ENCODE measurements at places on chromosomes 1 and 21.

- no peak for DNase-seq
Measured at GRCh38 chr1:214954617-214954949, 128.0 kb upstream of the KCNK2 start.

DNA sequence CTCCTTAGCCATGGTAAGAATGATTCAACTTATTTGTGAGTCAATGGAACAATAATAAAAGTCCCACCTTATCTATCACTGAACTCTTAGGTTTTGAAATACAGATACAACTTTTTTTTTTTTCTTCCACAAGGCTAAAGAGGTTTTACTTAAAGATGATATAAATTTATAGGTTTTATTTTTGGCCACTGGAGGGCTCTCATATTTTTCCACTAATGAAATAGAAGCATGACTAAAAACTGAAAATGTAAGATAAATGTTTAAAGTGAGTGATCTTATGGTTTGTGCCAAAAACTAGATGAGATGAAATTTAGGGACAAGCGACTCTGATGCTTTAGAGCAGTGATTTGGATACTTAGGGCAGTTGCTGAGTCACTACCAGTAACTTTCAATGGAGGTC, 499.0 kb downstream of the NUF2 start:
- DNase-seq = no peak

- DNase-seq = no peak
Measured at GRCh38 chr1:164673584-164674214, 114.7 kb downstream of the PBX1 start.

DNA sequence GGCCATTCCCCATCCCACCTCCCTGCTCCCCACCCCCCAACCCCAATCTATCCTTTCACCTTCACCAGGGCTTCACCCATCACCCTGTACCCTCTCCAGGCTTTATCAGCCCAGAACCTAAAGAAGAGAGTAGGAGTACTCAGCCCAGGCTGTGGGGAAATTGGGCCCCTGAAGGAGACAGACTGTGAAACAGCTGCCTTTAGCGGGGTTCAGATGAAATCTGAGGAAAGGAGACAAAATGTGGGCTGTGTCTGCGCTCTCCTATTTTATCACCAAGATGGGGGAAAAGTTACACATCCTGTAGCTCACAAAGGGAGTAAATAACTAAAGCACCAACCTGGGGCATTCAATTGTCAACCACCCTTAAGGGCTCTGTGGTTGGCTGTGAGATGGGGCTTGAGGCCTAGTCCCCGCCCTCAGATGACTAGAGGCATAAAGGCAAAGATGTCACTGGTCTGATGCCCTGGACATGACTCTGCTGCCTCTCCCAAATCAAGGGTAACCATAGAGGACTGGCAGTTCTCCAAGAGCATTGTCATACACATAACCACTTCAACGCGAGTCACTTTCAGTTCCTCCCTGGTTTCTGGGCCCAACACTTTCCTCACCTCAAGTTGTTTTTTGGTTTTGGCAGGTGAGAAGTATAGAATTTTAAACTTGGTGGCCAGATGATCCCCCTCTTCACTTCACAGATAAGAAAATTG, 30.0 kb downstream of the SLC27A3 start:
- no peak for DNase-seq

- no peak for DNase-seq
Measured at GRCh38 chr1:58919226-58919958, 135.5 kb upstream of the JUN start.

- DNase-seq = no peak
Measured at GRCh38 chr1:169451218-169451824, 24.0 kb upstream of the CCDC181 start.

- DNase-seq = no peak
Measured at GRCh38 chr1:63918418-63918945, 144.7 kb downstream of the ROR1 start.

GRCh38 chr1:60160141-60160540, 86.6 kb upstream of the C1orf87 start:
- no peak for DNase-seq

- peak; percentile 11 for DNase-seq
Measured at GRCh38 chr1:166920561-166921475, 44.8 kb upstream of the TADA1 start.

DNA sequence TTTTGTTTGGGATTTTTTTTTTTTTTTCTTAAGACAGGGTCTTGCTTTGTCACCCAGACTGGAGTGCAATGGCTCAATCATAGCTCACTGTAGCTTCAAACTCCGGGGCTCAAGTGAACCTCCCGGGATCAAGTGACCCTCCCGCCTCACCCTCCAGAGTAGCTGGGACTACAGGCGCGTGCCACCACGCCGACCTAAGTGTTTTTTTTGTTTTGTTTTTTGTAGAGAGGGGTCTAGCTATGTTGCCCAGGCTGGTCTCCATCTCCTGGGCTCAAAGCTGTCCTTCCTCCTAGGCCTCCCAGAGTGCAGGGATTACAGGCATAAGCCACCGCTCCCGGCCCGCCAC, 776 bp downstream of the HLCS start:
- no peak for DNase-seq

GRCh38 chr1:116246174-116246573, 126.9 kb upstream of the ATP1A1 start:
- no peak for DNase-seq

DNA sequence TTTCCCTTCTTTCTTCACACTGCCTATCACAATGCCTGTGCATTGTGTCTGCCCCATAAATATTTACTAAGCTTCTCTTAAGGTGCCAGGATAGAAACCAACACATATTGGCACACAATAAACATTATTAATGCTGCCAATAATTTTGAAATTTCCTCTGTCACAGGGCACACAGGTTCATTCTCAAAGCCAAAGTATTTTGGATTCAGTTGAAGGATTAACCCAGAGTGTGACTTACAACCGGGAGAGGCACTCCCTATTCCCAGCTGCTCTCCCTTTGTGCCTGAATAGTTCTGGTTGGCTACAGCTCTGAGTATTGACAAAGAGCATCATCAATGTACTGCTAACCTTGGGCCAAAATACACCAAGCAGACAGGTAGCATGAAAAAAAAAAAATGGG, 46.6 kb upstream of the ATP1A1 start:
- no peak for DNase-seq

DNA sequence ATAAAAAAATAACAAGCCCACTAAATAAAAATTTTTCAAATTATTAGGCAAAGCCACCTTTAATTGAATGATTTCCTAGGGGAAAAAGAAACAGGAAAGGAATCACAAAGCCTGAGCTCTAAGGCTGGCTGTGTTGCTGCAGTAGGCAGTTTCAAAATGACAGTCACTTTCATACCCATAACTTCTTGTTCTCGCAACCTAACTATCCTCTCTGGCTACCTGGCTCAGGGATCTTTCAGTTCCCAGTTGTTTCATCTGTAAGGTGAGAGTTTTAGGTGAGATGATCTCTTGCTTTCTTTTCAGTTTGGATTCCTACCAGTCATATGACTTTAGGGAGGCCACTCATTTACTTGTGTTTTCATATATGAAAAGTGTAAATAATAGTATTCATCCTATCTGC, 226.1 kb downstream of the ASTN1 start:
- no peak for DNase-seq

- no peak for DNase-seq
Measured at GRCh38 chr1:202165267-202165941, 5.0 kb upstream of the PTPN7 start.

DNA sequence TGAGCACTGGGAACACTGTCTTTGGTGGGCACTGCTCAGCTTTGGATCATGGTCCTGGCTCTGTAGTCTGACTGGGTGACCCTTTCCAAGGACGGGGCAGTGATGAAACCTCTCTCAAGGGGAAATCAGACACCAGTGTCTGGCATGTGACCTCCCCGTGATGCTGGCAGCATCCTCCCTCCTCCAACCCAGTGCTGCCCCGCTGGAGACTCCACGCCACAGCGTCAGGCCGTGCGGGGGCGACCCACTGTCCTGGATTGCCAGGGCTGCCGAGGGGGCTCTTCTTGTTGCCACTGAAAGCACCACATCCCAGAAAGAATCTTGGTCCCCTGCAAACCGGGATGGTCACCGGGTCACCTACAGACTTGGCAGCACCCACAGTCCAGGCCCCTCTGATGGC, 146.4 kb upstream of the ARHGEF16 start:
- no peak for DNase-seq

DNA sequence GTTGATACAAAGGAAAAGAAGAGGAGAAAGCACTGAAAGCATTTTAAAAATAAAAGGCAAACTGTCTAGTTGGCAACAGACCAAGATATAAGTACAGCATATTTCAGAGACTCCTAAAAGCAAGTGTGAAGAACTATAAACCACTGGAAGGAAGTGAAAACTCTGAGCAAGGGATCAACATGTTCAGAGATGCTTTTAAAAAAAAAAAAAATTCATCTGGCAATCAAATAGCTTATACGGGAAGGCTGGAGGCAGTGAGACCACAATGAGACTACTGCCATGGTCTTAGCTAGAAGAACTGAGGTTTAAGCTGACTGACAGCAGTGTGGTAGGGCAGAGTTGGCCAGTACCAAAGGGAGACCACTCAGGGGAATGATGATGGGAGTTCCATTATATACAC, 124.3 kb downstream of the VAV3 start:
- no peak for DNase-seq

GRCh38 chr1:100950337-100950736, 54.4 kb downstream of the SLC30A7 start:
- no peak for DNase-seq

DNA sequence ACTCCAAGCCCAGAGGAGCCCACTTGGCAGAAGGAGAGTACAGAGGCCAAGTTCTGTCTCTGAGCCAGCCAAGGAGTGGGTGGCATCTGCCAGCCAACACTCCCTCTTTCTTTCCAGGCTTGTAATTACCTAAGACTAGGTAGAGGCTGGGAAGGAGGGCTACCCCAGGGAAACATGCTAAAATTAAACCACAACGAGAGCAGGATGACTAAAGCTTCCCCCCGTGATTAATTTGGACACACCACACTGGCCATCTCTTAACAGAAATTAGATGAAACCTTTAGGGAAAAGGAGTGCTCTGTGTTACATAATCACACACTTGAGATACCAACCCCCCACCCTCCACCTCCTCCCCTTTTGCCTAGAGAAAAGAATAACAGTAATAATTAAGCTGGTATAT, 102.1 kb upstream of the ZC3H12A start:
- no peak for DNase-seq

DNA sequence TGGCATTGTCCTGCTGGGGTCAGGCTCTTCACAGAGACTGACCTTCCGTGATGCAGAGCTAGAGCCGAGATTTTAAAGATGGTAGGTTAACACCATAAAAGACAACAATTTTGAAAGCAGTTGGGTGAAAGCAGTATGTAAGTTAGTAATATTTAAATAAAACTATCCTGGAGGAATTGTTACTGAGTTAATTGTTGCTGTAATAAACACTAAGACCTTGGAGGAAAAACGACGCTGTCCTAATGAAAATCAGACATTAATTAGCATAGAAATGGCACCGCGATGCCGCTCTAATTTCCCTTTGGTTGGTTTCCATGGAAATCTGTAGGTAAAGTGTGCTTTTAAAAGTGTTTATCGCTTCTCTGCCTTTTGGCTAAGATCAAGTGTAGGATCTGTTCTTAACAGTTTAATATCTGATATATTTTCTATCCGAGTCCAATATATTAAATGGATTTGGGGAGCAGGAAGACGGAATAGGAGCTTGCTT, 745 bp upstream of the ANP32E start:
- no peak for DNase-seq

DNA sequence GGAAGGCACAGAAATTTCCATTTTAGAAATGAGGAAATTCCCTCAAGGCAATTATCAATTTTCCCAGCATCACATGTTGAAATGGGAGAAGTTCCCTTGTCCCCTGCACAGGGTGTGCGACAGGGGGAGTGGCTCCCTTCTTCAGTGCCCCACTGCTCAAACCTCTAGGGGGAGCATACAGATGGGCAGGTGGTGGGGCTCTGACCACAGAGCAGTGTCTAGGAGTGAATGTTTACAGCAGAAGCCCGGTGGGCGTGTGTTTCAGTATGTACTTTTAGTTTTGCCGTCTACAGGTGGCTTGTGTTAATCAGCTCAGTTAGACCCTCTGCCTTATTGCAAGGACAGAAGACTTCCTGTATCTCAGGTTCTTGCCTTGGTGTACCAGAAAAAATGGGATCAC, 493.7 kb upstream of the PLXNA2 start:
- no peak for DNase-seq

- no peak for DNase-seq
Measured at GRCh38 chr21:43865540-43866259, 677 bp downstream of the AGPAT3 start.

- no peak for DNase-seq
Measured at GRCh38 chr1:85330214-85330631, 53.8 kb upstream of the BCL10 start.

DNA sequence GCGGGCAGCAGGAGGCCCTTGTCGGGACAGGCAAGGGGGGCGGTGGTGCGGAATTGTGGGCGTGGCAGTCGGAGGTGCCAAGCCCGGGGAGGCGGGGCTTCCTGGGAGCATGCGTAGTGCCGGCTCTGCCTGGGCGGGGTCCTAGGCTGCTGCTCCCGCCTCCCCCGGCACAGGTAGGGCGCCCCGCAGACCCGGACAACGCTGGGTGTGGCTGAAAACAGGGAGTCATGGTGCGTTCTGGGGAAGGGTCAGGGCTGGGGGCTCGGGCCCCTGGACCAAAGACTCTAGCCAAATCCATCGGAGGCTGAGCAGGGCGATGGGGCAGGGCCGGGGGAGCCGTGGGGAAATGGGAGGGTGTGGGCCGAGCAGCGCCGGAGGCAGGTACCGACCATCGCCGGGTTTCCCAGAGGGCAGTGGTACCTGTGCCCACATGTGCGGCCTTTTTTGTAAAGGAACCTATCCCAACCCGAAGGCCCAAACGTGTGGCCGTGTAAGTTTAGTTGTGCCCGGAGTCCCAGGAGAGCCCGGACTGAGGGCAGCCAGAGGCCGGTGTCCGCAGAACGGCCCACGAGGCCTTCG, 231.9 kb downstream of the SDCCAG8 start:
- DNase-seq = no peak

- no peak for DNase-seq
Measured at GRCh38 chr1:91135799-91136198, 114.0 kb upstream of the ZNF644 start.

- no peak for DNase-seq
Measured at GRCh38 chr1:204092632-204093420, 19.9 kb downstream of the SOX13 start.

DNA sequence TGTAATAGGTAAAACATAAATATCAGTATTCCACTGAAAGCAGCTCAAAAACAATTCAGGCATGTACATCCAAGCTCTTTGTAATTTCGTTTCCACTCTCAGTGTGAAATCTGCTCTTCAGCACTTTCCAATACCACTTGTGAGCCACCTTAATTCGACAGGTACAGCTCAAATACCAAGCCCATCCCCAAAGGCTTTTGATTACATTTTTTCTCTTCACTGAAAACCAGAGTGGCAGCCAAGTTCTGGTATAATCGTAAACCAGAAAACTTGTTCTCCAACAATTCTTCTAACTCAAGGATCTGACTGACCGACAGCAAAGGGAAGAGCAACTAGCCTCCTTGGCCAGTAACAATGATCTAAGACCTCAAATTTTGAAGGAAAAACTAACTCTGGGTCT, 36.8 kb downstream of the FBXO42 start:
- DNase-seq = no peak

- DNase-seq = no peak
Measured at GRCh38 chr1:85654066-85654782, 54.0 kb downstream of the ZNHIT6 start.

Data from activated gamma-delta T cell (primary cell).